ENCODE measurements at places on chromosomes 16 and 17.

DNA sequence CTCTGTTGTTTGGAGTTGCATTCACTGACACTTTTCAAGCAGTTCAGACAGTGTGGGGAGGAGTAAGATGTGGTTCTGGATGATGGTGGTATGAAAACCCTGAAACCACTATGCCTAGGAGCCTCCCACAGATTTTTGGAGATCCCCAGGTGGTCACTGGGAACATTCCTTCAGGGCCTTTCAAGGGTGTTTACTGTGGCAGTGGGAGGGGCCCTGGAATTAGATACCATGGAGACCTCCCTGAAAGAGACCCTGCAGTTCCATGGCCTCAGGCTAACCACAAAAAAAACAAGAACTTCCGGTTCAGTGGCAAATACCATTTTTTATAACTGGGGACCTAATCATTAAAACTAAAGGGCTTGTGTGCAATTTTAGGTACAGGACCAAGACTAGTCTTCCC is 79.9 kb downstream of the TMEM100 start:
- no peak for DNase-seq

- DNase-seq = no peak
Measured at GRCh38 chr16:81237942-81238295, 570 bp upstream of the BCO1 start.

DNA sequence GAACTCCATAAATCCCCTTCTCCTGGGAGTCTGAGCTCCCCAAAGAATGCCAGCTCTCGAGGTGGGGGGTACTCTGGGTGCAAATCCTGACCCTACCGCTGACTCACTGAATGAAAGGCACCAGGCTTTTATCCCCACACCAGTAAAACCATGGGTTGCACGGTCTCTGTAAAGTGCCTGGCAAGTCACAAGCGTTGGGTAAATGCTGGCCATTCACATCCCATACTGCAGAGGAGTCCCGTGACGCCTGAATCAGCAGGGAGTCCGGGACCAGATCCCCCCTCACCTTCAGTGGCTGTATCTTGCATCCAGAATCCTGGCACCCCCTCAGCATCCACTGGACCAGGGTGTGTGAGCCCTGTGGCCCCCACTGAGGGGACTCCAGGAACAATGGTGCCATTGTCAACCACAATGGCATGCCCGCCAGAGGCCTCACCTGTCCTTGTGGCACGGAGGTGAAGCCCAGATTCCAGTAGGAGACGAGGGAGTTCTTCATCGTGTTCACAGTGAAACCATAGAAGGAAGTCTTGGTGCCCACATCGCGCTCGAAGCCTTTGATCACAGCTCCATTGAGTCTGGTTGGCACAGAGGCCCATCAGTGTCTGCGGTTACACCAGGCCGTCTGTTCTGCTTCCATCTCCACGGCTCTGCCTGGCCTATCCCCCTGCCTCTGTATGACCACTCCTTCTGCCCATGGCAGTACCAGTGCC is 13.3 kb downstream of the ST6GALNAC2 start:
- DNase-seq = no peak

GRCh38 chr17:1498869-1499268 is 6.4 kb upstream of the MYO1C start:
- no peak for DNase-seq

GRCh38 chr17:50420419-50421112 is 5.5 kb upstream of the ACSF2 start:
- DNase-seq = no peak
